AML-193 (cell line): ENCODE measurements at places on chromosomes 3 and 15.

GRCh38 chr3:196047391-196048030, 34.4 kb downstream of the TFRC start:
- DNase-seq = no peak

DNA sequence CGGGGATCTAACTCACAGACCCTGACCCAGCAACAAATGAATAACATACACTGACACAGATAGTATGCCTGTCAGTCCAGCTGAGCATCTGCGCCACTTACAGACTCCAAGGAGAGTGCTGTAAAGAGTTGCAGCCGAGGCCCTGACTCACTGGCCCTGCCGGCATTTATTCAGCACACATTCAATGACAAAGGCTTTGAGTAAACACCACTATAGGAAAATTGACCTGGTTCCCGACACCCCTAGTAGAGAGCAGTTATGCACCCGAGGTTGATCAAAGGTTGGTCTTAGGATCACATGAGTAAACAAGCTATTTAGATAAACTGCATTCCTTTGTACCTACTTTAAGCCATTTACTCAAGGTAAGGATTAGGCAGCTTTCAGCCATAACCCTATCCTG, 22.7 kb downstream of the LARS2 start:
- DNase-seq = no peak

GRCh38 chr15:80459818-80460217, 55.6 kb downstream of the ARNT2 start:
- DNase-seq = no peak

DNA sequence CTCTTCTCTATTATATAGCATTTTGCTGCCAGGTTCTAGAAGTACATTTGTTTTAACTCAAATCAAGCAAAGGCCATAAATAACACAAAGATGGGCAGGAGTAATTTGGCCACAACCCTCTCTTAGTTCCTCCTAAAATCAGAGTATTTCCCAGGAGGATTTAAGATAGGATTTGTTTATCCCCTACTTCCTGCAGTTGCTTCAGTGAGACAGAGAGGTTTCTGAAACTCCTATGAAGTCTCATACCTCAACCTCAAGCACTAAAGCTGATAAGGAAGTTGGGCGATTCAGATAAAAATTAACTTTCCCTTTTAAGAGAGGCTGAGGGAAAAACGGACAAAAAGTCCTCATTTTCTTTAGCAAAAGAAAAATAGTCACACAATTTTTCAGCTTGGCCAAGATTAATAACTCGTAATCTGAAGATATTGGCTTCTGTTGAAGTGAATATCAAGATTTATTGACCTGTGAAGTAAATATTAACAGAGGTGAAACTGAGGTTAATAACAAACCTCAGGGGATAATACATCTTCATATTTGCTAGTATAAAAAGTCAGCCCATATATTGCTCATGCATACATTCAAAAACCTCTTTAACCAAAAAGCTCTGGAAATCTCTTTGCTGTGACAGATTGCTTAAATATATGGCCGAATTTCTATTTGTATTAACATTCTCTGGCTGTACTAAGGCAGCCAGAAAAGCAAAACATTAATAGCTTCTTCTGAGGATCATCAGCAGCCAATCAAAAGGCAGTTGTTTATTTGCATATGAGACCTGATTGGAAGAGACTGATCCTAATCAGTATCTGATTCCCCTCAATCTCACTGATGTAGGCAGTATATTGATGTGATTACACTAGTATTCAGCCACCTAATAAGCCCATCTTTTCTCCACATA, 90.6 kb upstream of the GADL1 start:
- no peak for DNase-seq

DNA sequence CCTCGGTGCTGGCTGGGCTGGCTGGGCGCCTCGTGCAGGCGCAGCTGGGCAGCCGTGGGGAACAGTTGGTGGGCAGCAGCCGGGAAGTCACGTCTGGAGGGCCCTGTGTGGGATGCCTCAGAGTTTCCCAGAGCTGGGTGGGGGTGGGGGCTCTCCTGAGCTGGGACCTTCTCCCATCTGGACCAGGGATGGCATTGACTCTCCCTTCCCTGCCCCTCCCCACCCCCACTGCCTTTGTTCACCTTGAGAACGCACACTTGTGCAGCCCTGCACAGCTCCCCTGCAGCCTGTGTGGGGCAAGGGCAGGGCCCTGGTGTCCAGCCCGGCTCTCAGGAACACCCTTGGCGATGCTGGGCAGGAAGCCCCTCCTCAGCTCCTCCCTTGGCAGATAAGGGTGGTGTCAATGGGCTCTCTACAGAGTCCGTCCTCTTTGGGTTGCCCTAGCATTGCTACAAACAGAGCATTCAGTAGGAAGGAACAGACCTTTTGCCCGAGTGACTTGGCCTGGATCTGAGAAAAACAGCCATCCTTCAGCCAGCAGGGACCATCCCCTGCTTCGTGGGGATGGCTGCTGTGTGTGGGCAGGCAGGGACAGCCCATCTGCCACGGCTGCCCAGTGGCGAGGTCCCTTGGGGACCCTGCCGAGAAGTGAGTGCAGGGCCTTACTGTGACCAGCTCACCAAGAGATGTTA, 25.5 kb upstream of the KLF13 start:
- no peak for DNase-seq

DNA sequence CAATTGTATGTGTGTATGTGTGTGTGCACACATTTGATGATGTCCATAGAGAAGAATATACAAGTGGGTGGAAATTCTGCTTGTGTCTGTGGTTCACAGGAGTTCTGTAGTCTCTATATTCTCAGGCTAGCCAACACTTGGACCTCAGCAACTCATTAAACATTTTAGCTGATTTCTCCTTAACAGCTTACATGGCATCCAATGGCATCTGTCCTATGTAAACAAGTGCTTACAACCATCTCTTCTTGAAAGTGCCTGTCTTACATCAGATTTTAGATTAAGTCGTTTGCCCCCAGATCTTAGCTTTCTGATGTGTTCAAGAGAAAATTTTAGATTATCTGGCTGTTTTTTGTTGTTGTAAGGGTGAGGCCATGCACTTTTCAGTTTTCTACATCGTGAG, 29.0 kb downstream of the ZNF662 start:
- DNase-seq = no peak

DNA sequence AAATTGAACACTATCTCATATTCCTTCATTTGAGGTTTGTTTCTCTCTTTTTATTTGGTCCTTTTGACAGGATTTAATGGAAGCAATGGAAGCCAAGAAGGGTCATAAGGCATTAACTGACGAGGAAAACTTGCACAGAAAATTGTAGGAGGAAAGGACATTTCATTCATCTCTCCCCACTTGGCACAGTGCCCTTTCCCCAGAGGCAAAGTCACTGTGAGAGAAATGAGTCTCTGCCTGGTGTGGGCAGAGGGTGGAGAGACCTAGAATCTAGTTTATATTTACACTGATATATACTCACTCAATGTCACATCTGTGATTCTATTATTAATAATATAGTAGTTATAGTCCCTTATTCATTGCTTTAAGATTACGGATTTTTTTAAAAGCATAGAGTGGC, 324.6 kb upstream of the IL12A start:
- DNase-seq = no peak

- DNase-seq = peak; percentile 72
Observed at GRCh38 chr3:150787741-150788370, 24.9 kb upstream of the SIAH2 start.

DNA sequence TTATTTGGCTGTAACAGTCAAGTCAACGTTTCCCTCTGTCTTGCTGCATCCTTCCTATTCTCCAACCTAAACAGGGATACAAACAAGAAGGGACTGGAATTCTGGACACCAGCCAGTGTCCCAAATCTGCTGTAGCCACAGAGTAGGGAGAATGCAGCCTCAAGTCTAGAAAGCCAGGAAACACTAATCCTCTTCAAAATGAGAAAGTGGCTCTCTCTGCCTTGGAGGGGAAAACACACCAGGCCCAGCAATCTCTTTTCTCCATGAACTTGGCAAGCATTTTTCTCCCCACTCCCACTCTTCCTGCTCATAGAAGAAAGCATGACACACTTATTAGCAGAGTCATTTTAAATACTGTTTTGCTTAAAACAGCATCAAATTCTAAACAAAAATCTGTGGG, 781.7 kb downstream of the SQOR start:
- no peak for DNase-seq

DNA sequence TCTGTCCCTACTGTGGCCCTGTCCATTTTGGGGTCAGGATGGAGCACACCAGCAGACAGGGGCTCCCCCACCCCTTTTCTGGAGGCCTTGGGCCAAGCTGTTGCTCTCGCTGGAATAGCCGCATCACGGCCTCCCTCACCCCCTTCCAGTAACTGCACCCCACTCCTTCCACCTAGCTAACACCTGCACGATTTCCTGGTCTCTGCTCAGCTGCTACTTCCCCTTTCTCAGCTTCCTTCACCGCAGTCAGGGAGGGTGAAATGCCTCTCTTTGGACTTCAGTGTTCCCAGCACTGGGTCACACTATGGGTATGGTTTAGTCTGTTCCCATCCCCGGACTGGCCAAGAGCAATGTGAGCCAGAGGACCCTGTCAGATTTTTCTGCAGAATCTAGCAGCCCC, 400.2 kb downstream of the MCTP2 start:
- no peak for DNase-seq
